ENCODE measurements at places on chromosomes 4 and X.

- DNase-seq: no peak
Observed at GRCh38 chrX:112846187-112846586, 5.6 kb upstream of the AMOT start.

DNA sequence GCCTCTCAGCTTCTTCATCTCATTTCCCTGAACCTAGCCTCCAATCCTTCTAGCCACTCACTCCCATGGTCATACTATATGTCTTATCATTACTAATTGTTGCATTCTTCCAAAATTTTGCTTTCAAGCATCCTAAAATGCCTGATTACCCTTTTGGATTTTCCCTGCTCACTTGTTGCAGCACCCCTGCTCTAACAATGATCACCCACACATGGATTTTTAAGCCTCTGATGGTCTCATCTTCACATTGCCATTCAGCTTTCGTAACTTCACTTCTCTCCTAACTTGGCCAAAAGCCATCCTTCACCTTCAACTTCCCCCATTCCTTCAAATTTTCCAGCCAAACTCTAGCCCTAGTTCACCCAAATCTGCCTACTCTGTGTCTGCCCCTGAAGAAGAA lies 33.8 kb upstream of the MGST2 start:
- DNase-seq: no peak

GRCh38 chr4:160819791-160820190 lies 1344.0 kb downstream of the FSTL5 start:
- DNase-seq: no peak

DNA sequence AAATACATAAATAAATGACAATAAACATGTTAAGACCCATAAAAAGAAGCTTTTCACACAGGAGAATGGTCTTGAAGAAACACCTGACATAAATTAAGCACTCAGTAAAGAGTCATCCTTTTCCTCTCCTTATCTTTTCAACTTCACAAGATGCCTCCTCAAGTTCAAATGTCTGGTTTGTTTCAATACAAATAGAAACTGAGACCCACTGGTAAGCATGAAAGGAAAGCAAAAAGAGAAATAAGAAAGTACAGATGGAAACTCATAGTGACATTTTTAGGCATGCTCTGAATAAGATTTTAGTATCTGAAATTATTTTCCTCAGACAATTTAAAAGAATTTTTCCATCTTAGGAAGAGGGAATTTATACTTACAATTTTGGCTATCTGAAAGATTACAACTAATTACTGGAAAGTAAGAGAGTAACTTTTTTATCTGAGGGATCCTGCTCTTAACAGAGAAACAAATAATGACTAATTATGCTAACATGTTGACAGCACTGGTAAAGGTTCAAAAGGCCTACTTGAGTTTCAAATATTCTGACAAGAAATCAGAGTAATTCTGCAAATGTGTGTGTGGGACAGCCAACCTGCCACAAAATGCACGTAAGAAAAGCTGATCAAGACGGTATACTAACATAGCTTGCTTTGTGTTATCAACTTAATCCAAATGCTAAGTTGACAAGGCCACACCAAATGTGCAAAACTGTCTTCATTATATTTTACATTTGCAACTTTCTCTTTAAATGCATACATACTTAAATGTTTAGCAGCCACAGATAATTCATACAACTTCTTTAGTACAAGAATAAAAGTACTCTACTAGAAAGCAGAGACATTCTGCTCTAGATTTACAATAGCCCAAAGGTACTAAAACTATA lies 113.0 kb downstream of the IQCM start:
- DNase-seq: no peak

- DNase-seq: no peak
Observed at GRCh38 chrX:149948016-149948415, 9.7 kb upstream of the EOLA2 start.

DNA sequence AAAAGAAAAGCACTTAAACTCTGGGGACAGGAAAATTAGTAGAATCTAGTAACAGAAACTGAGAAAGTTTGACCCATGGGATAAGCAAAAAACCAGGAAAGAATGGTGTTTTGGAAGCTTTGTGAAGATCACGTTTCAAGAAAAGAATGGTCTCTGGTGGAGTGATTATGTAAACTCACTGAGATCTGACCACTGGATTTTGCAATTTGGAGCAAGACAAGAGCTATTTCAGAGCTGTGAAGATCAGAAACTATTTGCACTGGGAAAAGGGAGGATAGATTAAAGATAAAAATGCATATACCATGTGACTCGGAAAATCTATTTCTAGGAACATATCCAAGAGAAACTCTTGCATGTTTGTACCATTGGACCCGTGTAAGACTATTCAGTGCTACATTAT lies 4.3 kb downstream of the TMPRSS11D start:
- no peak for DNase-seq

DNA sequence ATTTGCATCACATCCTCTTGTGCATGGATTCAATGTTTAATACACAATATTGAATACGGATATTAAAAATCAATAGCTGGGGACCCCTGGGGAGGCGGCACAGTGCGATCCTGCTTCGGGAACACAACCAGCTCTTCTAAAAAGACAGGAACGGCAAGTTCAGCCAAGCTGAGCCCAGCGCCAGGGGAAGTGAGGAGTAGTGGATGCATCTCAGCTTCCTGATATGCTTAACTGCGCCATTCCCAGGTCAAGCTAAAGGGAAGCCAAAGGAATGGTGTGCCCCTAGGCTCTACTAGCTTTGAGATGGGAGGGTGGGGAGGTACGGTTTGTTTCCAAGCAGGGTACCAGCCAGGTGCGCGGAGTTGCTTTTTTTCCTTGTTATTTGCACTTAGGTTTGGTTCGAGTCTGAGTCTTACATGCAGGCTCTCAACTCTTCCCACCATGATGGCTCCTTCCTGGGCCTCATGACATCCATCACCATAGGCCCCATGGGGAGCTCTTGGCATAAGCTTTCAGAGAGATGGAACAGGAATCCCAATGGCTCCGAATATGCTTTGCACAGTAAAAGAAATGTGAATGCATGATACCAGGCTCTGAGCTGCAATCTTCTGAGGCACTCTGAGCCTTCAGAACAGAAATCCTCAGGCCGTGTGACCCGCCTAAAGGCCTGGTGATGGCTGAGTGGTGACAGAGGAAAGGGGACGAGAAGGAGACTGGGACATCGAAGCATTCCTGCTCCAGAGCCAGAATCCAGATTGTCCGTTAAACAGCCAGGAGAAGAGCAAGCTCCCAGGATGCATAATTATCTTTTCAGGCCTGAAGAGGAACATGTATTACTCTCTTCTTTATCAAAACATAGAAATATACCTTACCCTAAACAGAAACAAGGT lies 51.8 kb upstream of the BCOR start:
- no peak for DNase-seq

- no peak for DNase-seq
Observed at GRCh38 chrX:19774905-19775304, 112.5 kb downstream of the SH3KBP1 start.

- no peak for DNase-seq
Observed at GRCh38 chr4:113358784-113359183, 309.3 kb downstream of the ANK2 start.

DNA sequence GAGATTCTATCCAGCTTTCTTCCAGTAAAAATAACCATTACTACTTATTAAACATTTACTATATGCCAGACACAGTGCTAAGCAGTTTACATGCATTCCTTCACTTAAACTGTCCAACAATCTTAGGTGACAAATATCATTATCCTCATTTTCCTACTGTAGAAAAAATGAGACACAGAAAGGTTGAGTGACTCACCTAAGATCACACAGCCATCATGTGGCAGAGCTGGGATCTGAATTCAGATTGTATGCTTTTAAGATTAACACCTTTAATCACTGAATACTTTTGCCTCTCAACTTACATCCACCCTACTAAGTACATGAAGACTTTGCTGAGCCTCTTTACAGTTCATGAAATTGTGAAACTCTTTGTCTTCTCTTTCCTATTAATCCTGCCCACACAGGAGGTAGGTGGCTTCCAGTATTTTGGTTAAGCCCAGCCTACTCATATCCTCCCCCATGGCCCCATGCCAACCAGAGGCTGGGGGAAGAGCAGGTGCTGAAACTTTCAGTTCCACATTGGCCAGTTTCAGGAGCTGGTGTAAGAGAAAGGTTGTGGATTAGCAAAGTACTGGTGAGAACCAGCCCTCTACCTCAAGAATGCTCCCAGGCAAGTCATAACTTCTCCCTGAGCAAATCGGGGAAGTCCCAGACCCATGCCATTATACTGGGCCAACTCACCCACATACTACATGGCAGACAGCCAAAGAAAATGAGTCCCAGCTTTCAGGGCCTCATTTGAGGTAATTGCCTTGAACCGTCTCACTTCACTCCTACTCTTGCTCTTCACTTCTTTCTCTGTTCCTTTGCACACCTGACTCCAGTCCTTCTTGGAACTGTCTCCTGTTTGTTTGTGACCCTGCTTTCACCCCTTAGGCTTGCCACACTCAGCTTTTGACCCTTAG lies 211.1 kb downstream of the GUCY2F start:
- peak; percentile 53 for DNase-seq

- no peak for DNase-seq
Observed at GRCh38 chr4:168604496-168605373, 107.9 kb downstream of the PALLD start.

DNA sequence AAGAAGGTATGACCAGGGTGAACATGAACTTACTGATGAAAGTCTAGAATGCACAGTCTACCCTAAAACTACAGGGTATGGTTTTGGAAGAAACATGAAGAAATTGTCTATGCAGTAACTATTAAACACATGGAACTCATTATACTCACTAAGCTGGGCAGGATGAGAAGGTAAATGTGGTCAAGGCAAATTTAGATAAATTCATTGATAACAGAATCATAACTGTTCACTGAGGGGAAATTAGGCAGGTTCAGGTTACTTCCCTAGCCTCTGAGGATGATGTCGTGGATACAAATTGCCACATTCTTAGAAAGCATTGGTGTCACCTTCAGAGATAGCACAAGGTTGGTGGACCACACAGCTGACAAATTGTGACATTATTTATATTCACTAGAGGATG lies 40.4 kb upstream of the MID1IP1 start:
- no peak for DNase-seq

DNA sequence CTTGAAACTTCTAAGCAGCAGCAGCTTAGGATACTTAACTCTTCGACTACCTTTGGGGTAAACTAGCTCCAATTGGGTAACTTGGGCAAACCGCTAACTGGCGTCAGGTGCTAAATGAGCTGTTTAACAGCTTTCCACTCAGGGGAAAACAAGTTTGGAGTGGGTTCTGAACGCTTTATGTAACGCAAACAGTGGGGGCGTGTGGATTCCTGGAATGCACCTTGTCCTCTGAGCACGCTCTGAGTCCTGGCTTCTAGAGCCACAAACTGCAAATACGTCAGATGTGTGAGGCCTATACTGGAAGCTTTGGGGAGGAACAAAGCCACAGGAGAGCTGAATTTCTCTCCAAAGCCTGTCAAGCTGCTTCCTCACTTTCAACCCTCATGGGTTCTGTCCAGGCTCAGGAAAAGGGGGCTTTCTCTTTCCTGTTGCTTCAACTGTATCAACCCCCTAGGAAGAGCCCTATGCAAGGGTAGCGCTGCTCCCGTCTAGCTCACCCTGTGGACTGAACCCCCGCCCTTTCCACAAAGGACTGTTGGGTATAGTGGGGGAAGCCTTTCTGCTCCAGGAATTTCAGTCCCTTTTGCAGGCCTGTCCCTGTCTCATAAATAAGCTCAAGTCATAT lies 4.5 kb upstream of the WDR1 start:
- DNase-seq: no peak

DNA sequence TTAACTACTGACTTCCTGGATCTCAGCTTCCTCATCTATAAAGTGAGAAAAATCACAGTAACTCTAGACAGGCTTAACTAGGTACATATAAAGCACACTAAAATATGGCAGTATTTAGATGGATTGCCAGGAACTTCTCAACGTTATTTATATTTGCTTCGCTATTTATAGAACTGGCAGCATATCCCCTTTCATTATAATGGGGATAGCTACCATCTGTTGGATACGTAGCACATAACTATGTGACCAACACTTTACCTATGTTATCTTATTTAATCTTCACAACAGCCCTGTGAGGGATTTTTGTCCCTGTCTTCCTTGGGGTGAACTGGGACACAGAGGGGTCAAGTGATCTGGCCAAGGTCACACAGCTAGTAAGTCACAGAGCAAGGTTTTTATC lies 64.6 kb downstream of the ENPEP start:
- no peak for DNase-seq

DNA sequence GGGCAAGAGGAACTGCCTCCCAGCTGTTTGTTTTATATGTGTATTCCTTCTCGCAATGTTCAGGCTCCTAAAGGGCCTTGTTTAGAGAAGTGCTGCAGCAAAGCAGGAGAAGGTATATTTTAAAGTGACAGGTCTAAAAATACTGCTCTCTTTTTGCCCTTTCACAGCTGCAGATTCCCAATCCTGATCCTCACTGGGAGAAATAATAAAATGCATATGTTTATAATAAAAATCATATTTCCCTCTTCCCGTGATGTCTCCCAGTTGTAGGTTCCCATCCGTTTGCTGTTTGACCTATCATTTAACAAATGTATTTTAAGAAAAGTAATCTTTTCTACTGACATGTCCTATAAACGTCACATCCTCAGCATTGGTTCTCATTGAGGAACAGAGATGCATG lies 62.7 kb upstream of the GPC4 start:
- DNase-seq: no peak

GRCh38 chr4:141311246-141312204 lies 90.8 kb downstream of the ZNF330 start:
- DNase-seq: no peak

- no peak for DNase-seq
Observed at GRCh38 chrX:26651755-26652154, 435.8 kb downstream of the MAGEB5 start.

GRCh38 chr4:186587416-186588018 lies 32.1 kb upstream of the MTNR1A start:
- peak; percentile 79 for DNase-seq

- no peak for DNase-seq
Observed at GRCh38 chr4:88698519-88698918, 890 bp upstream of the NAP1L5 start.

GRCh38 chr4:32858971-32859370 lies 2138.8 kb downstream of the PCDH7 start:
- no peak for DNase-seq

GRCh38 chrX:101605728-101606127 lies 12.1 kb downstream of the ARMCX6 start:
- DNase-seq: no peak

DNA sequence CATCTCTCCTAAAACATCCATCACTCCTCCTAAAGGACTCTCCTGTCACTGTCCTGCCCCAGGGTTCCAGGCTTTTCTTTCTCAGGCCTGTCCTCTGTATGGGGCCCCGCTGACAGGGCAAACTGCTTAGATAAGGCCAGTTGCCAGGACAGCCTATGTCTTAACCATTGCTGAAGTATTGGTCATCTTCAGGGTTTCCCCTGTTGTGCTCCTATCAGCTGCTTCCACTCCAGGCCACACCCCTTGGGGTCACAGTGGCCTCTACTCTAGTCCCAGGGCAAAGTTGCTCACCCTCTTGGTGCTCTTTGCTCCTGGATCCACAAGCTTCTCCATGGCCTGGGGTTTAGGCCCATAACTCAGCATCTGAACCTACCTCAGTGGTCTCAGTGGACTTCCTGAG lies 138.0 kb upstream of the PJA1 start:
- no peak for DNase-seq

DNA sequence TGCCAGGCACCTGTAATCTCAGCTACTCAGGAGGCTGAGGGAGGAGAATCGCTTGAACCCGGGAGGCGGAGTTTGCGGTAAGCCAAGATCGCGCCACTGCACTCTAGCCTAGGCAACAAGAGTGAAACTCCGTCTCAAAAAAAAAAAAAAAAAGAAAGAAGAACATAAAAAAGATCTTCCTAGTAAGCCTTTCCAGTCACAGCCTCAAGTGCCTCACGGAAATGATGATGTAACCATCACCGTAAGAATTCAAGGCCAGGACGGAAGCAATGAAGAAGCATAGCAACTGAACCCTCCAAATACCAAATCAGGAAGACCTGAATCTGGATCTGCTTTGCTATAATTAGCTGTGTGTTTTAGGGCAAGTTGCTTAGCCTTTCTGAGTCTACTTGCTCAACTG lies 28.8 kb downstream of the RBM47 start:
- no peak for DNase-seq

Measured in activated CD8-positive, alpha-beta memory T cell treated with anti-CD3 and anti-CD28 coated beads, Interleukin-2, amount 50 U/mL, for 48 hours (primary cell).